ENCODE measurements at places on chromosomes 2 and 18.

- no peak for DNase-seq
These were observed 1.8 kb downstream of the ZBTB7C start for GRCh38 chr18:48407358-48407757.

- DNase-seq: no peak
These were observed 118.8 kb downstream of the MEP1B start for GRCh38 chr18:32308493-32309120.

- DNase-seq: no peak
These were observed 154.0 kb downstream of the DYSF start for GRCh38 chr2:71607151-71607889.

DNA sequence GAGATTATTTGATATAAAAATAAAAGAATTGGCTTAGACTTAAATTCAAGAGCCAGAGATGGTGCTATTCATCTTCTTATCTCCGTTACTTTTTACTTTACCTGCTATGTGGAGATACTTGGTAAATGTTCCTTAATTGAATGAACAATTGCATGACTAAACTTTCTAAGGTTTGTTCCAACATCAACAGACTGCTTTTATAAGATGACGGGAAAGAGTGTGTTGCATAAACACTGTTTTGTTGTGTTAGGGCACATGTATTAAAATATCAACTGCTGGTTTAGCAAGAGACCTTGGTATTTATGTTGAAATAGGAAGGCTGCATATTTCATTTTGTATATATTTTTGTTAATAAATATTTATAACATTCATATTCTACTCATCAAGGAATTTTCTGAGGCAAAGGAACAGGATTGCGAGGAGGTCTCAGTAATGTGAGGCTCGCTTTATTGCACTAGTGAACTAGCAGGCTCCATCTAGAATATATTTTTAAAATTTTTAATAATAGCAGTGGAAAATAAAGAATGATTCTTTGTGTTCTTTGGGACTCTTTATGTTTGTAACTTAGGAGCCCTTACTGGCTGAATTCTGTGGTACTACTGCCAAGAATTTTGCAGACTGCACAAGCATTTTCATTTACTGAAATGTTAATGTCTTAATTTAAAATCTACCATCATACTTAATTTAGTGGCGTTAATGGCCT is 10.7 kb upstream of the NFE2L2 start:
- no peak for DNase-seq

- DNase-seq: no peak
These were observed 81.1 kb downstream of the PAX3 start for GRCh38 chr2:222217712-222218111.

DNA sequence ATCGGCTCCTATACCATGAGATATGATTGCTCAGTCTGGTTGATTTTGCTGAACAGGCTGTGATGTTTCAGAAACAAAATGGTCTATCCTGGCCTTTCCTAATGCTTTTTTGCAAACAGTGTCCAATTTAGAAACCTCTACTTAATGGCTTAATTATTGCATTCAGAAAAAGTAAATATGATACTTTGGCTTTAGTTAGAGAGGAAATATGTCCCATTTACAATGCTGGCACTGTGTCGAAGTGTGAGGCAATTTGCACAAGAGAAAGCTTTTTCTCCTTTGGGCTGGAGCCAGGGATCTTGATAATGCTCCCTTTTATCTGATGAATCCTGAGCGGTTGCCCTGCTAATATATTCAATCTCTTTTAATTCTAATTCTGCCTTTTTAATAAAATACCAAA is 418.9 kb downstream of the EPHA4 start:
- peak; percentile 53 for DNase-seq

DNA sequence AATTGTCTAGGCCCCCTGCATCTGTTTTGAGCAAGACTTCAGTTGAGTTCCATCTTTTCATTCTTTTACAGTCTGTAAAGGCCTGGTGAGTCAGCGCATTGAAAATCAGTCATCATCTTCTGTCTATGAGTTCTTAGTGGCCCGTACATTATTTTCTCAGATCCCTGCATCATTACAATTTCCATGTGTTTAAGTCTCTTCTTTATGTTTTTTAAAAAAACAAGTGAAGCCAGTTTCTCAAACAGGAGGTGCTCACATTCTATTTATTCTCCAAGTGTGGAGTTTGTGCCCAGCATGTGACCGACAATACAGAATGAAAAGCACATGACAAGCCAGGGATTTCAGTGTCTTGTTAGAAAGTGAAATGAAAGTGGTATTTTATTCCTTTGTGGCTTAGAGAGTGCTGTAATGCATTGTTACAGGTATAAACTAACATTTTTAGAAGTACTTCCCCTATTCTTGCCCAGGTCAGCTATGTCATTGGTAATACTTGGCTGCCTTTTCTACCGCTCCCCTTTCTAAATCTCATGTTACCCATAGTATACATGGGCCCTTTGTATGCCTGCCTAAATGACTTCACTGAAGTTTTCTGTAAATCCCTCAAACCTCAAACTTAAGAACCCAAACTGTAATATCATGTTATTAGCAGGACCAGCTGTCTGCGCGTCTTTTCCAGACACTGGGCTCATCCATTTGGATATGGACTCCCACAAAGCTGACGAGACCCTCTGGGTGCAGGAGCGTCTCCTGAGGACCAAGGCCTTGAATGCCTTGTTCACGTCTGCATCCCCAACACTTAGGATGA is 67.6 kb downstream of the FEZ2 start:
- DNase-seq: no peak

DNA sequence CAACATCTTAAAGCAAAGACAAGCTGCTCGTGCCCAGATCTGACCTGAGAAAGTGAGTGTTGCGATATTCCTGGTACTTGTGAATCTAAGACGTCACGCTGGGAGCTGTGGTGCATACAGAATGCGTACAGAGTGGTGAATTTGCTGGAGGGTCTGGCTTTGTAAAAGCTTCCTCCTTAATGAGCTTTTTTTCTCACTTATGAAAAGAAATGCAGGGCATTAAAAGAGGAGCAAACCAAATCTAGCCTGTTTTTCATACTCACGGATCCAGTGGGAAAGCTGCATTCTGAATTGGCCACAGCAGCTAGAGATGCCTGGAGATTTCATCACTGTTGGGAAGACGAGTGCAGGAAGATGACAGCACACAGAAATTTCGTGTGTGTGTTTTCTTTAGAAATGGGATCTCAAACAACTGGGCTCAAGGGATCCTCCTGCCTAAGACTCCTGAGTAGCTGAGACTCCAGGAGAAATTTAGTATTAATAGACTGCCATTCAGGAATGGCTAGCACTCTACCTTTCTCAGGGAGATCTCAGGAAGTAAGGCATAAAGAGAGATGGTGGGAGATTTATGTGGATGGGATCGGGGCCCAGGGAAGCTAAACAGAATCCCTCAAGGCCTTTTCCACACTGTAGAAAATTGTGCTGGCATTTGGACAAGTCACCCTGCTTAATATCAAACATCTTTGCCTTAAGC is 181.3 kb downstream of the ALPK2 start:
- no peak for DNase-seq

DNA sequence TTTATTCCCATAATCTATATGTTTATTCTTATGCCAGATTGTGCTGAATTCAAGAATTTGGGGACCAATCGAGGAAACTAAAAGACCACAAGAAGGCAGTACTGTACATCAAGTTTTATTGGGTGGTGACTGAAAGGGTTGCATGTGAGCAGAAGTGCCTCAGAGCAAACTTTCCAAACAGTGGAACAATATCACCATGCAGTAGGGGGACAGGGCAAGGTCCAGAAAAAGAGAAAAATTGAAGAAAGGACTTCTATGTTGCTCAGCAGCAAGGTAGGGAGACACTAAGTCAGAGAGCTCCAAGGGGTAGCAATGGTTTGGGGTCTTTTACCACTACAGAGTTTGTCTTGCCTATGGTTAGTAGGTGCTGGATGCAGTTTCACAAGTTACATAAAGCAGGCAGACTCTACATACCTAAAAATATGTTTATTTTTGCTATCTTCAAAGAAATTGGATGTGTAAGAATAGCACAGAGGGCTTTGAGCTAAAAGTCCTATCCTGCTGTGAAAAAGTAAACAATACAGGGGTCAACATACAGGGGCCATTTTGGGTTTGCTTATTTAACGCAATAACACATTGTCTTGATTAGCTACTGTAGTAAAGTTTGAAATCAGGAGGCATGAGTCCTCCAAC is 43.8 kb upstream of the ZBTB14 start:
- DNase-seq: no peak

DNA sequence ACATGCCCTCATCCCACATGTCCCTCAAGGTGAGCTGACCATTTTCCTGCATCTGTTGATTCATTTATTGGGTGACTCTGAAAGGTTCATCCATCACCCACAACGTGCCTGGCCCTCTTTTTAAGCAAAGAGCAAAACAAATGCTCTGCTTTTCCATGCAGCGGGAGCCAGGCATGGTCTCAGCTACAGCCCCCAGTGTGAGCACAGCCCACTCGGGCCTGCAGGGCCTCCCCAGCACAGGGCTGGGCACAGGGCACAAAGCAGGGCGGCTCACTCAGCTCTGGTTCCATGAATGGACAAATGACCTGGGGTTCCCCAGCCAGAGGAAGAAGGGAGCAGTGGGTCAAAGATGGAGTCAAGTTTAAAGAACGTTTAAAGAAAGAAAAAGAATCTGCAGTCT is 24.1 kb upstream of the OTOS start:
- DNase-seq: no peak

DNA sequence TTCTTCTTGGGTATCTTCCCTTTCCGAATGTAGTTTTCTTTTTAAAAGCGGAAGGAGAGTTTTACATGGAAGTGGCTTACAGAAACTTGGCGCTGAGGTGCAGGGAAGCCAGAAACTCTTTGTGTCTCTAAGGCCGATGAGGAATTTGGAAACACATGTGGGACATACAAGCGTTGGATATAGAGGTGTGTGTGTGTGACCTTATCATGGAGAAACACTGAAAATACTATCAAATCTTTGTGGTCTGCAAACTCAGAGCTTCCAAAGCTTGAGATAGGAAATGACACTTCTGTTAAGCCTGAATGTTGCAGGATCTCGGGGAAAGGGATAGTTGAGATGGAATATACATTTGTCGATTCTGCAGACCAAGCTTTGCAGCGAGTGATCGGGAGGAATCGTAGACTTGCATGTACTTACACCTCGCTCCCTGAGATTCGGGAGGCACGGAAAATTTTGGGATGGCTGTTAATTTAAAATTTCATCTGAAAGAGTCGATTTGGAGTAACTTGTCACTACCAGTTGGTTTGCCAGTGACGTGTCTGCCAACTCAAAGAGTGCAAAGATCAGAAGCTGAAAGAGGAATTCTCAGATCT is 1.0 kb downstream of the NAB1 start:
- peak; percentile 17 for DNase-seq

DNA sequence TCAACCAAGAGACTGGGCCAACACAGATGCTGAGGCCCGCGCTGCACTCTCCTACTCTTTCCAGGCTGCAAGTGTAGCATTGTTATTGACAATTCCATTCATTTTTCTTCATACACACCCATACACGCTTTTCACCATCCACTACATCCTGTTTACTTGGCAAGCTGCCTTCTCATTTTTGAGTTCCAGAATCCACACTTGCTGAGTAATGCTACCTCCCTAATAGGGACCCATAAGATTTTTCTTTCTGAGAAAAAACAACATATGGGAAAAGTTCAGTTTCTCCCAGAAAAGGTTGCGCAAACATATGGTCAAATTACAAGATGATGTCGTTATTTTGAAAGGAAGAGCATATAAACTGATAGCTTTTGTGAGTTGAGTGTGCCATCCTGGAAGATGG is 3.3 kb upstream of the NETO1 start:
- peak; percentile 76 for DNase-seq

- no peak for DNase-seq
These were observed 420.0 kb downstream of the ZEB2 start for GRCh38 chr2:144099780-144100377.

GRCh38 chr2:25808006-25808383 is 70.3 kb downstream of the ASXL2 start:
- no peak for DNase-seq

Measured in NCI-H446 (cell line).